ENCODE measurements at places on chromosomes 6 and 20.

DNA sequence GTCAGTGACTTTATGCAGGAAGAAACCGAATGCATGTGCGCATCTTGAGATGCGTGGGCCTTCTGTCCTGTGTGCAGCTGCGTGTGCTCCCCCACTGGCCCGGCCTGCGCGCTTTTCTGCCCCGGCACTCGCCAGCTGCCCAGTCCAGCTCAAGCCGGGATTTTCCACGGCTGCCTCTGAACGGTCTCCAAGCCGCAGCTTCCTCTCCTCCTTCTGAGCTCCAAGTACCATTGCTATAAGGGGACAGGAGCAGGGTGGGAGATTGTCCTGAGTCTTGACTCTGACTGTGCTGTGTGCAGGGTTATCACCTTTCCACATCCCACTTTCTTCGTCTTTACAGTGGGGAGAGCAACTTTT is 302.8 kb downstream of the THBS2 start:
- peak; percentile 42 for DNase-seq

DNA sequence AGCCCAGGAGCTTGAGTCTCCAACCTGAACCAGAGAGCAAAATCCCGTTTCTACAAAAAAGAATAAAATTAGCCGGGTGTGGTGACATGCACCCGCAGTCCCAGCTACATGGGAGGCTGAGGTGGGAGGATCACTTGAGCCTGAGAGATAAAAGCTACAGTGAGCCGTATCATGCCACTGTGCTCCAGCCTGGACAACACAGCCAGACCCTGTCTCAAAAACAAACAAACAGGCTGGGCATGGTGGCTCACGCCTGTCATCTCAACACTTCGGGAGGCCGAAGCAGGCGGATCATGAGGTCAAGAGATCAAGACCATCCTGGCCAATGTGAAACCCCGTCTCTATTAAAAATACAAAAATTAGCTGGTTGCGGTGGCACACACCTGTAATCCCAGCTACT is 11.4 kb upstream of the PTCRA start:
- no peak for DNase-seq

- no peak for DNase-seq
These were observed 11.1 kb upstream of the HLA-DQB2 start for GRCh38 chr6:32774426-32774825.

DNA sequence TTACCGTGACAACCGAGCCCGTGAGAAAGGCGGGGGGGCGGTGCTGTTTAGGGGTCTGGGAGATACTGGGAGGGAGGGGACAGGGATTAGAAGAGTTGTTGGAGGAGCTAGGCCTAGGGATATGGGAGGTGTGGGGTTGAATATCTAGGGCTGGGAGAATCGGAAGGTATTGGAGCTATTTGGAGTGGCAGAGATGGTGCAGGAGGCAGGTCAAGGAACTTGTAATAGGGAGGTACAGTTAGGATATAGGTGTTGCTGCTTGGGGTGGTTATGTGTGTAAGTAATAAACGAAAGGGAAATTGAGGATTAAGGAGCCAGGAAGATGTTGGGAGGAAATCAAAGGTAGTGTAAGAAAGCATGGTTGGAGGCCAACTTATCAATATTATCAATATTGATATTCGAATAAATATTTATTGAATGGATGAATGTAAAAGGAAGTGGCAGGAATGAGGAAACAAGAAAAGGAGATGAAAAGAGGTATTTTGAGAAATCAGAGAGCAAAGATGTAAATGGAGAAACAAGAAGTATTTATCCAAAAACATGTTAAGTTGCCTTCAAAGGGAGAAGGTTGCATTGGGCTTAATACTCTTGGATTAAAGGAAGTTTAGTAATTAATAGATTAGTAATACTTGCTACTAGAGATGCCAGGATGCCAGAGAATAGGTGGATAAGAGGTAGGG is 602 bp downstream of the PPP1R11 start:
- no peak for DNase-seq

DNA sequence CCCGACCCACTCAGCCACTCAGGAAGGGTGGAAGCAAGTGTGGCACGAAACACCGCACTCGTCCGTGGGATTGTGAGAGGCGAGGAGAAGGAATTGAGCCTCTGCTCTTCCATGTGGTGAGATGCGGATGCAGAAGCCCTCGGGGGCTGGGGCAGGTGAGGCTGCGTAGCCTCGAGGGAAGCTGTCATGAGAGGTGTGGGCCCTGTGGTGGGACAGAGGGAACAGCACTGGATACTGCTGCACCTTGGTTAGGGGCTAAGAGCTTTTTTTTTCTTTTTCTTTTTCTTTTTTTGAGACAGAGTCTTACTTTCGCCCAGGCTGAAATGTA is 86.5 kb downstream of the PTPN1 start:
- DNase-seq = no peak

DNA sequence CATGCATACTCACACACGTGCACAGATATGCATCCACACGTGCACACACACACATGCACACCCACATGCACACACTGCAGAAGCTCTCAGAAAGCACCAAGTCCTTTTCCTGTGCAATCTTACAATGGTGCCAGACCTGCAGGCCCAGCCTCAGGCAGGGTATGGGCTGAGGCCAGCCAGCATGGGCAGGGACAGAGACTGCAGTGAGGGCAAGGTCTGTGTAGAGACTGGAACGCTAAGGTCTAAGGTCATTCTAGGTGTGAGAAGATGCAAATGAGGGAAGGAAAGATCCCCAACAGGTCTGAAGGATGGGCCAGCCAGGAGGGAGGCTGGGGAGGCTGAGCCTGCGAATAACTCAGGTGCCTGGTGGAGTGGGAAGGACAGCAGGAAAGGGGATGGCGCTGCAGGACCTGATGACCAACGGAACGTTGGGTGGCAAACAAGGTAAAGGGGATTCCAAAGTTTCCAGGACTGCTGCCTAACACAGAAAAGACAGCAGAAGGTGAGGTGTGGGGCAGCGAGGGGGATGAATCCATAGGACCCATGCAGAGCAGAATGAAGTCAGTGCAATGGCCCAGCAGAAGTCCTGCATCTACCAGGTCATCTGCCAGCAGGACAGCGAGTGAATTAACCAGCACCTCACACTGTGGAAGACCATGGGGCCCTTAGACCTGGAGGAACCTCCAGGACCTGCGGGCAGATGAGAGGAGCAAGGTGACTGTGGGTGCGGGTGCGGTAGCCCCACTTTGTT is 67.0 kb downstream of the ABHD12 start:
- no peak for DNase-seq

DNA sequence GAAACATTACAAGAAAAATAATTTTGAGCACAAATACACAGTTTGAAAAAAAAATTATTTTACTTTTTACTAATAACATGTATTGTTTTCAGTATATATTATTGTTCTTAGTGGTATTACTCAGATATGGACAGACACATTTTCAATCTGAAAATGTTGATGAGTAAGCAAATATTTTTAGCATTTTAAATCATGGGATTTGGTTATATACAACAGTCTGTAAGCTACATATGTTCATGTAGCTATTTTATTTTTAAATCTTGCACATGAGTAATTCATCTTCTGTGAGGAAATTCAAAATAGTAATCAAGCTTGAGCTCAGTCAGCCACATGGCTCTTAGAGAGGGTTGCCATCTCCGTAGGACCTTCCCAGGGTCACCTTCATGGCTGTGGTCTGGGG is 471.9 kb downstream of the QKI start:
- DNase-seq = no peak

DNA sequence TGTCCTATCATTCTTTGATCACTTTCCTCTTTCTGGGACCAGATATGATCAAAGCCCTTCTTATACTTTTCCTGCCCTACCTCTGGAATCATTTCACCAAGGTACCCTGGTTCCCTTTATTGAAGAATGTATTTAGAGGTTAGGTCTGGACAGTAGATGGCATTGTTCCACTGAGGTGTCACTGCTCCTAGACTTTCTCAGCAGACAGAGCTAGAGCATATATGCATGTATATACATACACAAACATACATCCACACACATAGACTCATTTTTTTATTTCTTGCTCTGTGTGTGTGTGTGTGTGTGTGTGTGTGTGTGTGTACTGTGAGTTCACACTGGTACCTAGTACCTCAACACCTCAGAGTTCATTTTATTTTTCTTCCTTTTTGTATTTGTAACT is 40.9 kb downstream of the PTPRA start:
- DNase-seq = no peak

DNA sequence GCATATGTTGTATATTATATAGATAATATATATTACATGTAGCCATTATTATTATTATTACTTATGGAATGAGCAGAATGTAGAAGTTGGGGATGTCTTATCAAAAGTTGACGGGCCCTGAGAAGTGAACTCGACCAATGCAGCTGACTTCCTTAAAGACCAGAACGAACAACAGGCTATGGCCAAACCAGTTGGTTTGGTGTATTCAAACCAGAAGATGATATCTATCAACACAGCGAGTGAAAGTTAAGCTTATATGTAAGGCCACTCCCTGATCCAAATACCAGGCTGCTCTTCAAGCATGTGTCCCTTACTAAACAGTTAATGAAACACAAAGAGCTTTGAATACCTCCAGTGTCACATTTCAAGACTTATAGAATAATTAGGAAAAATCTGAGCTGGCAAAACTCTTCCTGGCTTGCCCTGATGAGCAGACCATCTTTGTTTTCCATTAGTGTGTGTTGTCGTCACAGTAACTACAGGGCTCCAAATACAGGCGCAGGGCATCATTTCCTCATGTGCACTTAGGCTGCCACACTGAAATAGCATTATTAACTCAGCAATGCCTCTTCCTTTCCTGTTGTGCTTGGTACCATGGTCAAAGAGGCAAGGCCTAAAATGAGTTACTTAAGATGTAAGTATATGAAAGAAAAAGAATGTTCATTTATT is 6.6 kb downstream of the FILIP1 start:
- DNase-seq = no peak
